ENCODE measurements at places on chromosomes 6 and 20.

GRCh38 chr6:128339635-128340450 lies 180.6 kb downstream of the PTPRK start:
- no peak for DNase-seq

- DNase-seq, result no peak
Observed at GRCh38 chr6:154139892-154140291, 100.9 kb downstream of the OPRM1 start.

DNA sequence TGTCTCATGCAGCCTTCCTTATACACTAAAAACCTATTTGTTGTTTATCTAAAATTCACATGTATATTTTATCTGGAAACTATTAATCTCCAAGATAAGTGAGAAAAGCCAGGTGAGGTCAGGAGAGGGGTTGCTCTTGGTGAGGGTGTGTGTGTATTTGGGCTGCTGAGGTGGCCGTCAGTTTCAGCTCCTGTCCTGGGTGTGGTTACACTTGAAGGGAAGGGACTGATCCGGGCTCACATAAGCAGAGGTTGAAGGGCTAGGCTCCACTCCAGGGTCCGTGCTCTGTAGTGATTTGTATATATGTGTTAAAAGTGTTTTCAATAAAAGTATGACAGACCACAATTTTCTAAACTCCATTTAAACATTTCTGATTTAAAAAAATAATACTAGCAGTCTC lies 13.5 kb upstream of the SNAI1 start:
- DNase-seq, result no peak

GRCh38 chr6:21438986-21439352 lies 154.6 kb upstream of the SOX4 start:
- no peak for DNase-seq

- DNase-seq, result no peak
Observed at GRCh38 chr6:158384671-158385110, 72.4 kb downstream of the TULP4 start.

DNA sequence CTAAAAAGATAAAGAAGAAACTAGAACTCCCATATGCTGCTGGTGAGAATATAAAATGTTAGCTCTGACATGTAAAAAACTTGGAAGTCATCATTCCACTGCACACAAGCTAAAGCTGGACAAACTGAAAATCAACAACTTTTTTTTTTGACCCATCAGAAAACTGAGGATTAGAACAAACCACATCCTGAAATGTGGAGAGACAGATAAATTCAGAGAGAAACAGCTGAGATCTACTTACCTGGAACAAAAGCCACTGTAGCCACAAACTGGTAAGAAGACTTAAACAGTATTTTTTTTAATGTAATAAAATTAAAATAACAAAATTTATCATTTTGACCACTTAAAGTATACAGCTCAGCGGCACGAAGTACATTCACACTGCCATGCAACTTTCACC lies 408.5 kb upstream of the RGS17 start:
- no peak for DNase-seq
